Naive thymus-derived CD8-positive, alpha-beta T cell (primary cell): ENCODE measurements at places on chromosomes 5 and 9.

- DNase-seq: no peak
Measured at GRCh38 chr9:98922721-98923435, 20.8 kb upstream of the COL15A1 start.

GRCh38 chr5:173572431-173573125 is 43.9 kb downstream of the BOD1 start:
- no peak for DNase-seq

GRCh38 chr5:97553604-97554452 is 370.8 kb upstream of the RIOK2 start:
- no peak for DNase-seq

DNA sequence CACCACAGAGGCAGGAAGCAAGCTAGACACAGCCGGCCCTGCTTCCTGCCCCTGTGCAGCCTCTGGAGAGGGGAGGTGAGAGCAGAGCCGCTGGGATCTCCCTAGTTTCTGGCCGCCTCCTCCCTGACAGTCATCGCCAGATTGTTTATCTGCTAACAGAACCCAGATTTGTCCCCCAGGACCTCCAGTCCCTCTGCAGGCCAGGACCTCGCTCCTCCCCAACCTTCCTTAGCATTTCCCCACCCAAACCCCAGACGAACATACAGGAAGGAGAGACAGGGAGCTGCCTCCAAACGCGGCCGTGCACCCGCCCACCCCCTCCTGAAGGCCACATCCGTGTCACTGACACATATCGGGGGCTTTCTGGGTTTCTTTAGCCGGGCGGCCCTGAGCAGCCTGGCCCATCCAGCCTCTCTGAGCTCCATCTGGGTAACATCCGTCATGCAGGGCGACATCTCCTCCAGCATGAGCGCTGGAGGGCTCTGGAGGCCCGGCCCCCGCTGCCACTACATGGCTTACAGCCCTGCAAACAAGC is 47.5 kb downstream of the DBH start:
- peak; percentile 59 for DNase-seq

DNA sequence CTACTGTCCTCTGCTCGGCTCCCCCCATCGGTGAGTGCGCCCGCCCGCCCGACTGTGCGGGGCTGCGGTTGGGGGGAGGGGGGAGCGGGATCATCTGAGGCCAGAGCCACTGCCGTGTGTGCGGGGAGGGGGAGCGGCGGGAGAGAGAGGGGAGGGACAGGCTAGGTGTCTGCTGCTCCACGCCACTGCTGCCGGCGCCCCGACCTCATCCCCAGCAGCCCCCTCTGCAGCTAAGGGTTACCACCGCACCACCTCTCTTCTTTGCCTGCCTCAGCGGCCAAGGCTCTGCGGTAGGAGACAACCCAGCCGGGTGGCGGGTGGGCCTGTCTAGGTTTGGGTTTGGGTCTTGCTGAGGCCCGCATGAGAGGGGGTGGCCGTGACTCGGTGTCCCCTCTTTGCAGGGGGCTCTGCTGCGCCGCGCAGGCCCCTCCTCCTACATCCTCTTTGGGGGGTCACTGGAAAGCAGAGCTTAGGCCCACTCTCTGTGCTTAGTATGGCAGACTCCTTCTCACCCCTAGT is 670 bp upstream of the PURA start:
- DNase-seq: peak; percentile 17

GRCh38 chr9:75455444-75455921 is 367.2 kb downstream of the OSTF1 start:
- no peak for DNase-seq

- no peak for DNase-seq
Measured at GRCh38 chr5:151717416-151717815, 30.7 kb upstream of the SPARC start.

GRCh38 chr5:154478224-154478565 is at the start of gene HAND1:
Gene HAND1, minus strand, starts transcription at chr5:154478227. Its CDS starts 219 bp downstream, at chr5:154478008.
- DNase-seq: no peak

DNA sequence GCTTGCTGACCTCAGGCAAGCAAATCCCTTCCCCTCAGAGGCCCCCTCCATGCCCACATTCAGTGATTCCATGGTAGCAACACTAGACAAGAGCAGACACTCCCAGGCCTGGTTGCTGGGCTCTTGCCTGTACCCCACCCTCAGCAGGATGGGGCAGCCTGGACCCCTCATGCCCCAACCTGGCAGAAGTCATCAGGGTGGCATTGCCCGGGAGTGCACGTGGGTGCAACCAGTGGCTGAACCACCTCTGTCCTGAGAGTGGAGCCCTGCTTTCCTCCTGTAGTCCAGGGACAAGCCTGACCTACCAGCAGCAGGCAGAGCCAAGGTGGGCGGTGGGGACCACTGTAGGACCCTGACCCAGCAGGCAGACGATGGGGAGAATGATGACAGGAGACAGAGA is 65.8 kb upstream of the TBC1D2 start:
- no peak for DNase-seq

- DNase-seq: no peak
Measured at GRCh38 chr5:94347130-94347529, 271.3 kb downstream of the KIAA0825 start.

- no peak for DNase-seq
Measured at GRCh38 chr9:127780126-127780885, 1.8 kb upstream of the SH2D3C start.

DNA sequence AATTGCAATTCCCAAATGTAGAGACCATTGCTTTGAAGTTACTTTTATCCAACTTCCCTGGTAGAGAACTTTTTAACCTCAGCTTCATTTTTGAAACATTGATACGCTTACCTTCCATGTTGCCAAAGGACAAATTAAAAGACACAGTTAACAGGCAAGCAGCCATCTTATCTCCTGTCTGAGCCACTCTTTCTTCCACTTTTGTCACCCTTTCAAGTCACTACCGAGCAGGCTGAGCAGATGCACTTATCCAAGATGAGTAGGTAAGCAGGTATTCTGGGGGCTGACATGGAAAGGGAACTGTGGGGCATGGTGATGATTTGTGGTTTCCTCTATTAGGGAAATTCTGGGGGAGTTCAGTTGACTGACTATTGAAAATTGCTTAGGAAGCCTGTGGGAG is 66.7 kb downstream of the DOCK2 start:
- no peak for DNase-seq

- no peak for DNase-seq
Measured at GRCh38 chr9:134944916-134945315, 27.2 kb upstream of the FCN1 start.

GRCh38 chr5:143126174-143127019 is 277.1 kb downstream of the NR3C1 start:
- DNase-seq: no peak
